Cardiac fibroblast (primary cell): ENCODE measurements at places on chromosomes 7 and 10.

- no peak for DNase-seq
Observed at GRCh38 chr7:7672545-7673239, 32.1 kb downstream of the UMAD1 start.

DNA sequence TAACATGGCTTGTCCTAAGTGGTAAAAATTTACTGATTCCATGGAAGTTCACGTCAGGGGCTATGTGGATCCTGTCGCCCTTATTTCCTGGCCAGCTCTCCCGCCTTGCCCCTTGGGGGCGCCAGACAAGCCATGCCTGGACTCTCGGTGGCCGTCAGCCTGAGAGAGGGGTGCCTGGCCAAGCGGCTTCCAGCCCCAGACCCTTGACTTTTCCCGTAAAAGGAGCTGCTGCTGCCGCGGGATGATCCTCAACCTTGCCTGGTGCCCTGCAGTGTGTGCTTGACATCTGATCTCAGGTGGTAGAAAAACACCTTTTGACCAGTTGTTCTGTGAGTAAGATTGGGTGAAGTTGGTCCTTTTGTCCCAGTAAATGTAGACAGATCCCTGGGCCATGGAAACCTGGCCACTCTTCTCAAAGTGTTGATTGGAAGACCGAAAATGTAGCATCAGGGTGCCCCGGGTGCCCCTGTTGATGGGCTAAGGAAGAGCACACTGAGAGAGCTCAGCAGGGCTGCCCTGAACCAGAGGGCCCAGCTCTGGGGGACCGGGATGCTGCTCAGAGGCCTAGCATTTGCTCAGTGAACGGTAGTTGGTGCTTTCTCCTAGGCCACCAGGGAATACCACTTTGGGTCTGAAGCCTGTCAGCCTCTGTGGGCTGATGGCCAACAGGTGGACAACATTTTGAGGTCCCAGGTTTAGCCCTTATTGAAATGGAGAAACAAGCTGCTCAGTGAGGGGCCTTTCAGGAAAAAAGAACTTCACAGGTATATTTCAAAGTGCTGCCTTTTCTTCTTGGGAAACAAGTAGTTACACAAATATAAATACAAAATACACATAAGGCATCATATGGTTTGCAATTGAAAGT lies 162.5 kb downstream of the LRMDA start:
- DNase-seq = no peak

DNA sequence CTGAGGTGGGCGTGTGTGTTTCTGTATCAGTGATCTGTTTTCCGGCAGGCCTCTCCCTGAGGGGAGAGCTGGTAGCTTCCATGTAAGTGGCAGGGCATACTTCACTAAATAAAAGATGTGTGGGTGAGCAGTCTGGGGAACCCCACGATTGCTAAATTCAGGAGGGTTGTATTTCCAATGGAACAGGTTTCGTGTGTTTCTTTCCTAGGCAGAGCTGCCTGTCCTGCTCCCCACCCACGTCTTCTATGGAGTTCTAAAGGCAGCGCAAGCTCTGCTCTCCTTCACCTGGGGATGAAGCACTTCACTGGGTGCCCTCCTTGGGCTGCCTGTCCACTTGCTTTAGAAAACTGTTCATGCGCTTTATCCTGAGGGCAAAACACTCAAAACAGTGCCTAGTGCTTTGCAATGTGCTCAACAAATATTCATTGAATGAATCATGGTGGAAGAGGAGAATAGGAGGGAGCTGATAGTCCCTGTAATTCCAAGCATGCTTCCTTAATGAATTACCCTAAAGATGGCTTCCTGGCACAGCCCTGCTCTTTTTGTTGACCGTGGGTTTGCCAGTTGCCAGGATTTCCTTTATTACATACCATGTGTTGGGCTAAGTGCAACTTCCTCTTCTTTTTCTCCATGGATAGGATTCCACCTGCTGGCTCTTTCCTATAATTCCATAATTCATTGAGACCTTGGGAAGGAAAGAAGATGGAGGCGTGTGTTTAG lies 50.6 kb upstream of the SRPK2 start:
- peak; percentile 78 for DNase-seq

- DNase-seq = peak; percentile 61
Observed at GRCh38 chr10:90968328-90969081, 47.6 kb upstream of the ANKRD1 start.

DNA sequence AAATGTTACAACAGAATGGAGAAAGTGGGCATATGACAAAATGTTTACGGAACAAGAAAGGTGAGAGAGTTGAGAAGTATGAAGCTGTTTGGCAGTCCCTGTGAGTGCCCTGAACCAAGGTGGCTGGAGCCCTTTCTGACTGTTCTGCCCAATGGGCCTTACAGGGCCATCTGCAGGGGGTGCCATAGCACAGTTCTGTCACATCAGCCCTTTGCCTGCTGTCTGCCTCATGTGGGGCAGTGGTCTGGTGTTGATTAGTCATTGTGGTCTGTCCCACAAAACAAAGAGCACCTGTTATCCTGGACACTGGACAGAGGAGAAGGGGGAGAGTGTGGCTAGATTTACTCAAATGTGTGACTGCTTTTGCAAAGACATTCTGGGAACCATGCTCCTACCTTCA lies 51.5 kb upstream of the OSBPL3 start:
- DNase-seq = no peak

DNA sequence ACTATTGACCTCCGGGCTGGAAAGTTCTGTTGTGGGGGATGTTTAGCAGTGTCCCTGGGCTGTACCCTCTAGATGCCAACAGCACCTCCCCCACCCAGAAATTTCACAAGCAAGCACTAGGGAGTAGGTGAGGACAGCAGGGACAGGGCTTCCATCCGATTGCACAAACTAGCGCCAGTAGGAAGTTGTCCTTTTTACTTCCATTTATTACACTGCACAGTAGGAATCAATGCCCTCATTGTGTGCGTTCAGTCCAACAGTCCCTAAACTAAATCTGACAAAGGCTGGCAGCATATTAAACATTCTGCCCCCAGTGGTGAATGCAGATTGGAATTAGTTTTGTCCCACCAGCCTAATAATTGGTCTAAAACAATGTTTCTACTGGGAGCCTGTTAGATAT lies 6.4 kb upstream of the SOSTDC1 start:
- DNase-seq = no peak

DNA sequence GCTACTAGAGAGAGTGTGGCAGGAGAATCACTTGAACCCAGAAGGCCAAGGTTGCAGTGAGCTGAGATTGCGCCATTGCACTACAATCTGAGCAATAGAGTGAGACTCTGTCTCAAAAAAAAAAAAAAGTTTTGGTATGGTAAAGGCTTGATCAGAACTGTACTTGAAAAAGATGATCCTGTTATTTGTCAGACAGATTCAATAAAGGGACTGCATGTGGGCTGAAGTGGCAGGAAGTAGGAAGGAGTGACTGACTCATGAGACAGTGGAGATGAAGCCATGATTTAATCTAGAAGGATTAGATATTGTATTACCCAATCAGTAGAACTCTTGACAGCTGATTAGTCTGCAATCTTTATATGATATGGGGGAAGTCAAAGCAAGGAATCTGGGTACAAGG lies 2.7 kb upstream of the TMEM254 start:
- peak; percentile 40 for DNase-seq

DNA sequence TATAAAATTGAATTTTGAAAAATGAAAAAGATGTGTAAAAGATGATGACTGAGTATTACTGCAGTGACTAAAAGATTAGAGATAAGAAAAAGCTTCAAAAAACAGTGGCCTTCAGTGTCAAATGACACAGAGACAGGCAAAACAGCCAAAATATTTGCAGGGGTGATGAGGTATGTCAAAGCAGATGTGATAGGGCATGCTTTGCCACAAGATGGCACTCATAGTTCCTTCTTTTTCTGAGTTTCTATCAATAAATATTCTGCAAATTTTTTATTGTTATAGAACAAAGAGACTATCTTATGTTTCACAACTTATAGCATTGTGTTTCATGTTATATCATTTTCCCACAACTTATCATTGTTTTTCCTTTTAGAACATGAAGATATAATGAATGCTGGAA lies 344.1 kb upstream of the HPS1 start:
- peak; percentile 5 for DNase-seq

- peak; percentile 21 for DNase-seq
Observed at GRCh38 chr10:35607475-35608327, 2.6 kb downstream of the GJD4 start.

GRCh38 chr7:150737265-150738055 lies at the start of gene GIMAP5:
Gene GIMAP5 (plus strand): TSS chr7:150737418. CDS start chr7:150740885, 3,467 bp downstream.
- DNase-seq = no peak

- DNase-seq = peak; percentile 71
Observed at GRCh38 chr7:18345641-18346234, 149.8 kb upstream of the HDAC9 start.

- DNase-seq = no peak
Observed at GRCh38 chr7:111960984-111961383, 245.2 kb downstream of the DOCK4 start.

- DNase-seq = peak; percentile 44
Observed at GRCh38 chr7:5143935-5144903, 45.8 kb upstream of the WIPI2 start.

GRCh38 chr7:108086546-108086945 lies 43.6 kb downstream of the LAMB4 start:
- no peak for DNase-seq

- no peak for DNase-seq
Observed at GRCh38 chr10:67518756-67519155, 177.2 kb downstream of the CTNNA3 start.

DNA sequence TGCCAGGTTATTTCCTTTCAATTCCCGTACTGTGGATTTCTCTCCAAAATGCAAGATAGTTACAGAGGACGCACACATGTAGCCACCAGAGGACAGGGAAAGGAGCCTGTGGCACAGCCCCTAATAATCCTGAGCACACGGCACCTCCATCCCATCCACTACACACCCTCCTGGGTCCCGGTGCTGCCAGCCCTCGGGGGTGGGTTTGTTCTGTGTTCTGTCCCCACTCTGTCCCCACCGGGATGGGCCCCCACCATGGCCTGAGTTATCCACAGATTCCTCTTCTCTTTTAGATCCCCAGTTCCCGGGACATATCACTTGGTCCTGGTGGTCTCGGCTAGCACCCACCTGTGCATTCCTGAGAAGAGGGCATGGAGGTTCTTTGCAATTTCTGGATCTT lies 196.9 kb upstream of the PPP2R2D start:
- no peak for DNase-seq

- DNase-seq = peak; percentile 16
Observed at GRCh38 chr10:132788180-132788830, 2.4 kb upstream of the NKX6-2 start.

- DNase-seq = no peak
Observed at GRCh38 chr7:129690701-129691100, 79.2 kb downstream of the NRF1 start.

DNA sequence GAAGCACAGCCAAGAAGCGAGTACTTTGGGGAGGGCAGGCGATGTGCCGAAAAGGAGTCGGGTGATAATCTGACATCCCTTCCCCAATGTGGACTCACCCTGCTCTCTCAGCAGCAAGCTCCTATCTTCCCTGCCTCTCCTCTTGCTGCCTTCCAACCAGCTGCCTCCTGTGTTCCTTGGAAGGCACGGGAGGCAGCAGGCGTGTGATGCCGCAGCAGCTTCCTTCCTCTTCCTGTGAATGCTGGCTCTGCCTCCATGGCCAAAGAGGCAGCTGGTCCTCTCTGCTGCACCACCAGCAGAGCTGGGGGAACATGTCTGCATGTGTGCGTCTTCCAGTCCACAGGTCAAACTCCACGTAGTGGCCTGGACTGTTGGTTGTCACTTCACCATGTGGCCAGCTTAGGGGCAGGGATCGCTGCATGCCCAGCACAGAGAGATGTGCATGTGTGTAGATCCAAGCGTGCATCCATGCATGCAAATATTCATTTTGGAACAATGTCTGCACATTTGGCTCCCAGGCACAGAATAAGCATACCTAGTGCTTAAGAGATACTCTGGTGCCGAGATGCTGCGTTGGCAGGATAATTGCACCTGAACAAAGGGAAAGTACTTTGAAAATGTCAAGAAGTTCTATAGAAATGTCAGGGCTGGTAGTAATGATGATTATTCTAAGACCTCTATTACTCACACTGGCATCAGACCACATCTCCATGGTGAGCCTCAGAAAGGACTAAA lies 499.8 kb downstream of the PLXNA4 start:
- DNase-seq = no peak

- peak; percentile 36 for DNase-seq
Observed at GRCh38 chr10:87550741-87551140, 46.0 kb downstream of the MINPP1 start.

- DNase-seq = no peak
Observed at GRCh38 chr7:139772873-139773272, 4.9 kb downstream of the HIPK2 start.

DNA sequence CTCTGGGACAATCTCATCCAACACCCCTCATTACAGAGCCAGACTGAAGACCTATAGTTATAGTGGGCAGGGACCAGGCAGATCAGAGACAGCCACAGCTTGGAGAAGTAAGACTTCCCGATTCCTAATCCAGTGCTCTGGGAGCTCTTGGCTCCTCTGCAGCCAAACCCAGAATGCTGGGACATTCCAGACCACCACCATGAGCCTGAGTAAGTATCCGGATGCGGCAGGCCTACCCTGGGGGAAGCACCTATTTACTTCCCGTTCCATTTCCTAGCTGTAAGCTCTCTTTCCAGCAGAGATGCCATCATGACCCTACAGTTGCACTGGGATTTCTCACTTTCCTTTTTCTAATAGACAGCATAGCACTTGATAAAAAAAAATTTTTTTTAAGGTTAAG lies 16.4 kb downstream of the HIP1 start:
- DNase-seq = no peak

DNA sequence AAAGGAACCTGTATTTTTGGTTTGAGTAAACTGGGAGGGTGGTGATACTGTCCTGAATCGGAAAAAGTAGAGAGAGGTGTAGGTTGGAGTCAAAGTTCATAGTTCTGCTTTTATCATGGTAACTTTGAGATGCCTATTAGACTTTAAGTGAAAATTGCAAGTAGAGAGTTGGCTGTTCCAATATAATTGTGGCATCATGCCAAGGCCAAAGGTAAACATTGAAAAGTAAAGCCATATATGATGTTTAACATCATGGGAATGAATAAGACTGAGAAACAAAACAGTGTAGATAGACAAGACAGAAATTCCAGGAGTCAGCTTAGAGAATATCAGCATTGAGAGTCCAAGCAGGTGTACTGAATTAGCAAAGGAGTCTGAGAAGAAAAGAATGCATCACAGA lies 570.9 kb downstream of the HTR7 start:
- no peak for DNase-seq

GRCh38 chr7:13984061-13984460 lies 5.4 kb downstream of the ETV1 start:
- DNase-seq = no peak

DNA sequence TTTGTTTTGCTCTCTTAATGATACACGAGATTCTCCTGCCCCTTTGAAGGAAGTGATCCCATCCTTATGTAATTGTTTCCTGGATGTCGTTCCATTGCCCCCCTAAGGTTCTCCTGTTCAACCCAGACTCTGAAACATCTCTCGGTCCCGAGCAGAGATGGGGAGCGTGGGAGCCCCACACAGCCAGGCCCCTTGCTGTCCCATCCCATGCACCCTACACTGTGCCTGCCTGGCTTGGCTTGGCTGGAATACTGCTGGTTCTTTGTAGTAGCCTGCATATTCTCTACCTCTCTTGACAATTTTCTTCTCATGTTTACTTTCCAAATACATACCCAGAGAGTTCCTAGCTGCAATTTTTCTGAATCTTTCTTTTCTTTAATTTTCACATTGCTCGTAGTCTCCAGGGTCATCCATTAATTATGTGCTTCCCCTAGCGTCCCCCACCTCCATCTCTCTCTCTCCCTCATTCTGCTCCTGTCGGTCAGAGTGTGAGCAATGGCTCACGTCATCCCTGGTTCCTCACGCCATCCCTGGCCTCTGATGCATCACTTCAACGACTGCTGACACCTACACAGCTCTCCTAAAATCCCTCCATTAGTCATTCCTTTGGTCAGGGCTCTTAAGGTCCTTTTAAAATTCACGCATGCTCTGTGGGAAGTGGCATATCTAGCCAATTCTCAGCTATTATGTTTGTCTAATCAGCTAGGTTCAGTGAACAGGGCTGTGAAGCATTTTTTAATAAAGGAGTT lies 32.5 kb upstream of the GPR158 start:
- peak; percentile 26 for DNase-seq
